ENCODE measurements at places on chromosomes 4 and X.

GRCh38 chrX:13652287-13652793, 601 bp upstream of the TCEANC start:
- DNase-seq = no peak

DNA sequence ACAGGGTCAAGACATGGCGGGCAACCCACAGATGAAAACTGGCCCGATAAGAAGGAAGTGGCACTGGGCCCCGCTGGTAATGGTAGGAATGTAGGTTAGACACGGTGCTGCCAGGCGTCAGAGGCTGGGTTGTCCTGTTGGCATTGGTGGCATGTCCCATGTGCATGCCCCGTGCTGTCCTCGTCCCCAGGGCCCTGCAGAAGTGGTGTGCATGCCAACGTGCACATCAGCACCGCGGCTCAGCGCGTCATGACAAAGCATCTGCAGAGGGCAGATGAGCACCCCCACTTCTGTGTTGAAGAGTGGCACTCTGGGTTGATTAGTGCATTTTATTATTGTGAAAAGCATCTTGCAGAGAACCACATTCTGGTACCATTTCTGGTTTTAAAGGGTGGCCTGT, 35.6 kb downstream of the NELFA start:
- no peak for DNase-seq

- no peak for DNase-seq
Observed at GRCh38 chr4:180953572-180953971, 1289.6 kb upstream of the TENM3 start.

DNA sequence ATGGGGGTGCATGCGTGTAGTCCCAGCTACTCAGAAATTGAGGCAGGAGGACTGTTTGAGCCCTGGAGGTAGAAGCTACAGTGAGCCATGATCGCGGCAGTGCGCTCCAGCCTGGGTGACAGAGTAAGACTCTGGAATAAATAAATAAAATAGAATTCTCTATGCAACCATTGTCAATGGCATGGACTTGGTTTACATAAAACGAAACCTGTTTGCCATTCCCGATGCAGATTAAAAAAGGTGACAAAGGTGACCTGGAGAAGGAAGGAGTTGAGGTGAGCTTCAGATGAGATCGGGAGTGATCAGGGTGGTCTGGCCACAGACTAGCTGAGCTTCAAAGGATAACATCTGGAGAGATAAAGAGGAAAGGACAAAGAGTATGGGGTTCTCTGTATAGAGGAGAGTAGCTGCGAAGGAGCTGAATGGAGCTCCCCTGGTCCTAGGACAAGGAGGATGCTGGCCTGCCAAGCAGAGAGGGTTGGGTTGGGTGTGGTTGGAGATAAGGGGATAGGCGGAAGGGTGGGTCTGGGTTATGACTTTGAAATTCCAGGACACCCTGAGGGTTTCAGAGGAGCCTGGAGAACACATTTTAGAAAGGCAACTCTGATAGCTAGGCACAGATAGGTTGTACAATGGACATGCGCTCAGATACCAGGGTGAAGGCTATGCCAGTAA, 98.6 kb downstream of the RBM47 start:
- DNase-seq = no peak

GRCh38 chr4:185955826-185956543, 113.0 kb upstream of the TLR3 start:
- DNase-seq = no peak
